ENCODE measurements at places on chromosomes 5 and 9. TPM values are rescaled to one million over a fixed set of nuclear protein-coding genes. Genes with fewer than 3 reads are reported as not detected.

PCDHAC1 gene
- total RNA-seq, result not detected

BTNL9 gene
- total RNA-seq, result not detected

OR1Q1 gene
- total RNA-seq, result not detected

SLC36A2 gene
- total RNA-seq, result not detected

SLC12A7 gene
- 13.6 TPM for total RNA-seq

- H3K36me3 ChIP-seq, result no peaks in the 10 kb centered on the region
- H3K27me3 ChIP-seq, result no peaks in the 10 kb centered on the region
Observed at GRCh38 chr9:81833563-81834345, 94.5 kb upstream of the SPATA31D4 start.

- no peak overlapping the region for H3K27ac ChIP-seq
- no peaks in the 10 kb centered on the region for H3K36me3 ChIP-seq
- H3K4me1 ChIP-seq, result peaks cover 14% of the 10 kb centered on the region
- no peak for DNase-seq
- no peaks in the 10 kb centered on the region for H3K27me3 ChIP-seq
- H3K4me3 ChIP-seq, result no peak overlapping the region
Observed at GRCh38 chr9:70480405-70480980, 66.0 kb upstream of the KLF9 start.

- no peak for DNase-seq
- no peak overlapping the region for H3K27ac ChIP-seq
- H3K36me3 ChIP-seq, result no peaks in the 10 kb centered on the region
- H3K27me3 ChIP-seq, result peaks cover 18% of the 10 kb centered on the region
- no peaks in the 10 kb centered on the region for H3K4me1 ChIP-seq
Observed at GRCh38 chr9:126170286-126170823, 156.3 kb upstream of the MVB12B start.

GRCh38 chr5:30401479-30402058 lies 791.9 kb upstream of the CDH6 start:
- H3K27me3 ChIP-seq, result no peaks in the 10 kb centered on the region
- no peaks in the 10 kb centered on the region for H3K36me3 ChIP-seq
- H3K4me1 ChIP-seq, result no peaks in the 10 kb centered on the region
- no peak overlapping the region for H3K27ac ChIP-seq

DNA sequence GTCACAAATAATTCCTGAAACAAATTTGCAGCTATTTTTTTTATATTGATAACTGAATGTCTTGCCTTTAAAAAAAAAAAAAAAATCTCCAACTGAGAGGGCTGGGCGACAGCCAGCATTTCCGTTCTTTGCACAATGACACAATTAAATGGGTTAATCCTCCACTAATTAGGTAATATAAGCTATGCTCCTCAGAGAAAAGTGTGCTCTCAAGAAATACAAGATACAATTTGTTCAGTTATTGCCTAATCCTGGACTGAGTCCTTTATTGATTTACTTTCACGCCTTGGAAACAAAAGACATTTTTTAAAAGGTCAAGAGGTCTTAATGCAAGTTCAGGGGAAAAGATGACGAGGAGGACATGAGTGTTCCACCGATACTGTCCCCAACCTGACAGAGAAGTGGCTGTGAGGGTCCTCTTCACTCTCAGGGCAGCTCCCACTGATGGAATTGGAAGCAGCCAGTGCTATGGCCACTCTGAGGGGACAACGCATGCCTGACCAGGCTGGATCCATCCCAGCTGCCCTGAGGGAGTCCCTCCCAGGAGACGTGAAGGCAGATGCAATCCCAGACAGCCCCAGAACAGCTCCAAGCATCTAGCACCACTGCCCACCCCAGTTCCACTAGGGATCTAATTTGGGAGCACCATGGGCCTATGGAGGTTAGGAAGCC lies 220.7 kb downstream of the GNA14 start:
- H3K4me1 ChIP-seq, result no peaks in the 10 kb centered on the region
- no peak overlapping the region for H3K4me3 ChIP-seq
- no peak overlapping the region for H3K27ac ChIP-seq

GRCh38 chr5:159850160-159850559 lies 66.1 kb upstream of the ADRA1B start:
- H3K4me3 ChIP-seq, result no peak overlapping the region
- peaks cover 6% of the 10 kb centered on the region for H3K27me3 ChIP-seq
- no peaks in the 10 kb centered on the region for H3K4me1 ChIP-seq

GRCh38 chr5:142233083-142234032 lies 91.5 kb downstream of the SPRY4 start:
- no peak overlapping the region for H3K27ac ChIP-seq
- H3K36me3 ChIP-seq, result no peaks in the 10 kb centered on the region
- no peak overlapping the region for H3K4me3 ChIP-seq
- peaks cover 13% of the 10 kb centered on the region for H3K4me1 ChIP-seq
- no peak for DNase-seq

- H3K4me3 ChIP-seq, result no peak overlapping the region
- no peaks in the 10 kb centered on the region for H3K4me1 ChIP-seq
- H3K27me3 ChIP-seq, result peaks cover 36% of the 10 kb centered on the region
- H3K27ac ChIP-seq, result no peak overlapping the region
- DNase-seq, result no peak
Observed at GRCh38 chr5:72474046-72474500, 33.1 kb downstream of the ZNF366 start.

- no peak overlapping the region for H3K4me3 ChIP-seq
- H3K4me1 ChIP-seq, result peaks cover 7% of the 10 kb centered on the region
- no peak overlapping the region for H3K27ac ChIP-seq
- DNase-seq, result no peak
Observed at GRCh38 chr9:121613009-121613752, 38.3 kb upstream of the DAB2IP start.

DNA sequence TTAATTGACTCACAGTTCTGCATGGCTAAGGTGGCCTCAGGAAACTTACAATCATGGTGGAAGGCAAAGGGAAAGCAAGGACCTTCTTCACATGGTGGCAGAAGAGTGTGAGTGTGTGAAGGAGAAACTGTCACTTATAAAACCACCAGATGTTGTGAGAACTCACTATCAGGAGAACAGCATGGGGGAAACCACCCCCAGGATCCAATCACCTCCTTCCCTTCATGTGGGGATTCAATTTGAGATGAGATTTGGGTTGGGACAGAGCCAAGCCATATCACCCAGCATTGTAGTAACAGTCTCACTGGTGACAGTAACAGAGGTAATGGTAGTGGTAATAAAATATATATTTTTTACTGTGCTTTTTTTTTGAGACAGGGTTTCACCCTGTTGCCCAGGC lies 18.1 kb downstream of the ZBTB5 start:
- no peaks in the 10 kb centered on the region for H3K27me3 ChIP-seq
- peaks cover 20% of the 10 kb centered on the region for H3K4me1 ChIP-seq
- H3K27ac ChIP-seq, result no peak overlapping the region
- DNase-seq, result no peak
- H3K4me3 ChIP-seq, result no peak overlapping the region

DNA sequence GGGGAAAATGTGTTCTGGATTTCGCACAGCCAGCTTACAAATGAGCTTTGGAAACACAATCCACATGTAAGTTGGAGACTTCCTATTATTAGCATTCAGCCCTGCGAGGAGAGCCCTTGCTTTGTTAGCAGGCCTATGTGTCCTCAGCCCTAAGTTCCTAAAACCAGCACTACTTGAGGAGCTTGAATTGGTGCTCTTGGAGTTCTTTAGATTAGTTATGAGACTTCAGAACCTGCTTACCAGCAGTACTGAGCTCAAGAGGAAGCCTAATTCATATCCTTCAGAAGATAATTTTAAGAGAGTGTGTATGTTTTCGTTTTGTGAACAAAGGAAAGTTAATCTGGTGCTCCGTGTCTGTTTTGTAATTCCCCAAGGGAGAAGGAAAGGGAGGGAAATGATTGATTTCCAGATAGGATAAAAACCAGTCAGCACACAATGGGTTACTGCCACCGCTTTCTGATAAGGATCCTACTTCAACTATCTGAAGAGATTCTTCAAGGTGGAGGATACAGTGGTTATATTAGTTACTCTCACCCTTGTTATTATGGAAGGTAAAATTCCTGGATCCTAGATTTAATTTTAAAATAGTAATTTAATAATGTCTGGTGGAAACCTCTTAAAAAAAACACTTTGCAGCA lies 35.2 kb downstream of the PIK3R1 start:
- H3K36me3 ChIP-seq, result no peaks in the 10 kb centered on the region
- H3K4me3 ChIP-seq, result peak overlapping the region; percentile 11
- peaks cover 78% of the 10 kb centered on the region for H3K4me1 ChIP-seq
- H3K27ac ChIP-seq, result peak overlapping the region; percentile 74
- DNase-seq, result no peak
- H3K27me3 ChIP-seq, result no peaks in the 10 kb centered on the region

DNA sequence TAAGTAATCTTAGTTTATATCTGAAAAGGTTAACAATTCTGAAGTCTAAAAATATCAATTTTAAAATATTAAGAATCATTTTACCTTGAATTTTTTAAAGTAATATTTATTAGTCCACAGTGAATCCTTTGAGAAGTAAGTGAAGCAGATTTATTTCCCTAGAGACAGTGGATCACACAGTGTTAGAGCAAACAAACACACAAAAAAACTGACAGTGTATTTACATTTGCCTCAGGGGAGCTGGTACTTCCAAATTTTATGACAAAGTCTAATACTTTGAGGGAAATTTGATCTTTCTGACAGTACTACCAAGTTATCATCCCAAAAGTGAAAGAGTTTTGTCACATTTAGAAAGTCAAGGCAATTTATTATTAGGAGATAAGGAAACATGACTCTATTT lies 1750.6 kb upstream of the CDH9 start:
- no peak overlapping the region for H3K27ac ChIP-seq
- H3K4me3 ChIP-seq, result no peak overlapping the region
- no peaks in the 10 kb centered on the region for H3K4me1 ChIP-seq
- no peaks in the 10 kb centered on the region for H3K27me3 ChIP-seq

DNA sequence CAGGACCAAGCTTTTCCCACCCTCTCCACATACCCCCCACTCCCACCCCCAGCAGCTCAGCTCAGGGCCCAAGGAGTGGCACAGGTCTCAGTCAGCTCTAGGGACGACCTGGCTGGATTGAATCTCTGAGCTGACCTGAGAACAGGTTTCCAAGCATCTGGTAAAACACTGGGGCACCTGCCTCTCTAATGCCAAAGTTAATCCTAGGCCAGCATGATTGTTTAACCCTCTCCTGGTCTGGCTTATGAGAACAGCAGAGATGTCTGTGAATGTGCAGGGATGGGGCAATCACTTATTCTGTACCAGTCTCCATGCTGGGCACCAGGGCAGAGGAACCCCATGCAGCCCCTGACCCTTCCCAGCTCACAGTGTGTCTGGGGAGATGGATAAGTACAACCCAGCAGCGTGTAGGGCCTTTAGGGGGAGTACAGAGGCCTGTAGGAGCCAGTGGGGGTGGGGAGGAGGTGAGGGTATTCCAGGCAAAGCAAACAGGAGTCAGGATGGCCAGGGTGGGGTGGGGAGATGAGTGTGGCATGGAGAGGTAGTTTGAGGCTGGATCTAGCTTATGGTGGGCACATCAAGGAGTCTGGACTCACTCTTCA lies 678 bp upstream of the KIF12 start:
- peaks cover 35% of the 10 kb centered on the region for H3K27me3 ChIP-seq
- H3K36me3 ChIP-seq, result no peaks in the 10 kb centered on the region
- DNase-seq, result no peak
- peaks cover 6% of the 10 kb centered on the region for H3K4me1 ChIP-seq
- no peak overlapping the region for H3K4me3 ChIP-seq
- no peak overlapping the region for H3K27ac ChIP-seq

DNA sequence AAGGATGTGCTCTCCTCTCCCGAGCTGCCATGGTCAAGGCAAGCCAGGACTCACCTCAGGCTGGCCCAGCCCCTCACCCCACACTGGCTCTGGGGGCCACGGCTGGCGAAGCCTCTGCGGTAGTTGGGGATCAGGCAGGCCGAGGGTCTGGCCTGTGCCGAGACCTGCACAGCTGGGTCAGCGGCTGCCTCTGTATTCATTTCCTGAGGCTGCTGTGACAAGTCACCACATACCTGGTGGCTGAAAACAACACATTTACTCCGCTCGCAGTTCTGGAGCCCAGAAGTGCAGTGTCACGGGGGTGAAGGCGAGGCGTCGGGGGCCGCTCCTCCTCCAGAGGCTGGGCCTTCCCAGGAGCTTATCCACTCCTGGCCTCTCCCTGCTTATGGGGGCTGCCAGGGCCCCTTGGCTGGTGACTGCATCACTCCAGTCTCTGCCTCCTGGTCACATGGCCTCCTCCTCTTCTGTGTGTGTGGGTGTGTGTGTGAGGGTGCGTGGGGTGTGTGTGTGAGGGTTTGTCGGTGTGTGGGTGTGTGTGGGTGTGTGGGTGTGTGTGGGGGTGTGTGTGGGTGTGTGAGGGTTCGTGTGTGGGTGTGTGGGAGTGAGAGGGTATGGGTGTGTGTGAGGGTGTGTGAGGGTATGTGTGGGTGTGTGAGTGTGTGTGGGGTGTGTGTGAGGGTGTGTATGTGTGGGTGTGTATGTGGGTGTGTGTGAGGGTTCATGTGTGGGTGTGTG lies 3.2 kb upstream of the SCGB3A1 start:
- H3K27me3 ChIP-seq, result peaks cover 22% of the 10 kb centered on the region
- peaks cover 4% of the 10 kb centered on the region for H3K4me1 ChIP-seq
- H3K36me3 ChIP-seq, result no peaks in the 10 kb centered on the region
- no peak overlapping the region for H3K27ac ChIP-seq

GRCh38 chr9:21747175-21747574 lies 55.3 kb upstream of the MTAP start:
- no peak for DNase-seq
- H3K36me3 ChIP-seq, result no peaks in the 10 kb centered on the region
- H3K4me1 ChIP-seq, result no peaks in the 10 kb centered on the region
- H3K4me3 ChIP-seq, result no peak overlapping the region

GRCh38 chr5:143066556-143067281 lies 296.5 kb downstream of the ARHGAP26 start:
- H3K4me3 ChIP-seq, result no peak overlapping the region
- peaks cover 43% of the 10 kb centered on the region for H3K36me3 ChIP-seq
- H3K4me1 ChIP-seq, result peaks cover 28% of the 10 kb centered on the region
- peak overlapping the region; percentile 65 for H3K27ac ChIP-seq
- DNase-seq, result peak; percentile 61

DNA sequence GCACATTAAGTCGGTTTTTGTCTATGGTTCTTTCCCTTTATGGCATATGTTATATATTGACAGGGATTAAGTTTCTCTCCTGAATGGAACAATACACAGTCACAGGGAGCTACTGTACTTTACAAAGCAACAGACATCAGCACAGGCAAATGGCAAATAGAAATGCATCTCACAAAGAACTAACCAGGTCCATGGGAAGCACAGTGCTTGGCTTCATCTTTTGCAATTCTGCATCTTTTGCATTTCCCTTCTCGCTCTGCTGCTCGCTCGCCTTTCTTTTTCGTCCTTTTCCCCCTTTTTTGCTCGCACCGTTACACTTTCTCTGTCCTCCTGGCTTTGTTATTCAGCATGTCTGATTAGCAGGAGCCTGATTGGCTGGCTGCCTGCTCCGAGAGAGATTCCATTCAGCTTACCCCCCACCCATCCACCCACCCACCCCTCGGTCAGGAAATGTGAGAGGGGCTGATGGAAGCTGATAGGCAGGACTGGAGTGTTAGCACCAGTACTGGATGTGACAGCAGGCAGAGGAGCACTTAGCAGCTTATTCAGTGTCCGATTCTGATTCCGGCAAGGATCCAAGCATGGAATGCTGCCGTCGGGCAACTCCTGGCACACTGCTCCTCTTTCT lies at the start of gene ADAMTSL1:
Gene ADAMTSL1, plus strand, starts transcription at position 502 of the 628 bp plus-strand sequence. Its CDS starts 80 bp downstream, at position 582.
- H3K4me3 ChIP-seq, result no peak within 1 kb of the TSS
- DNase-seq, result no peak
- no peaks in the 10 kb centered on the region for H3K4me1 ChIP-seq
